HCEC 1CT (cell line): ENCODE measurements at places on chromosomes 6 and 20.

DNA sequence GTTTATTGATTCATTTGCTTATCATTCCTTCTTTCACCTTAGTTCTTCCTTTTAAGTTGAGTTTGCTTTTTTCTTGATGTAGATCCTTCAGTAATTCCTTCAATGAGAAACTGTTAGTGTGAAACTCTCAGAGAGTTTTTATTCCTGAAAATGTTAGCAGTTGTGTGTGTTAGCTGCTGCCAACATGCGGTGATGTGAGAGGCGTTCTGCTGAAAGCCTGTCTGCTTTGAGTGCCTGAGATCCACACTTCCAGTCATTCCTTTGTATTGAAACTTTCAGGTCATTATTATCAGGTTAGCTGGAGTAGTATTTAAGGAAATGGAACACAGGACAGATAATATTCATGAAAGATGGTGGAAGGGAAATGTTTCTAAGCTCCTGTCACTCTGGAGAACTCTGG is 70.0 kb upstream of the SUPT3H start:
- DNase-seq = no peak

DNA sequence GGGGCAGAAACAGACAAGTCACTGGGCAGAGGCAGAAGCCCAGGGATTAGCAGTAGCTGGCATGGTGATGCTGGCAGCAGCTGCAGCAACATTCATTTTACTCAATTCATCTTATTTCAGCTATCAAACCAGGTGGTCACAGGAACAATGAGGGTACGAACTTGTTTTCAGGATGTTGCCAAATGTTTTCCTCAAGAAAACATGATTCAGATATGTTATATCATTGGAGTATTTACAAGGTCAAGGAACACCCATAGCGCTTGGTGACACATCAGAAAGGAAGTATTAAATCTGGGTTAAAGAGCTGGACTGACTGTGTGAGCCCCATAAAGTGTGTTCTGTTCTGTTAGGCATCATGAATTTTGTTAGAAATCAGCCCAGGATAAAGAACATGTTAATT is 456.9 kb upstream of the ID4 start:
- DNase-seq = no peak

DNA sequence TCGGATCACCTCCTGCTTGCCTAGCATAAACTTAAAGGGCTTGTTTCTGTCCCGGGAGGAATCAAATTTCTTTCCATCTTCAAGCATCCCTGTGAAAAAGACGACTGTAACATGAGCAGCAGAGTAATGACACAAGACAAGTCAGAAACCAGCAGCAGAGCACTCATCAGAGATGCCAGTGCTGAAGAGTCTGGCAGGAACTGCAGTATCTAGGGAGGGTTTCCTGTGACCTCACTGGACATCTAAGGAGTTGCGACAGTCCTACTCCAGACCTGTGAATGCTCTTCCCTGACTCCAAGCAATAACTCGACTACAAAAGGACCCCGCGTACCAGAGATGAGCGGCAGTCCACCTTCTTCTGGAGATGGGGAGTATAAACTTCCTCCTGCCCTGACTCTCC is 17.3 kb downstream of the FKBP1A start:
- peak; percentile 72 for DNase-seq

- DNase-seq = peak; percentile 100
Observed at GRCh38 chr20:45779011-45779915, 12.4 kb downstream of the WFDC3 start.

DNA sequence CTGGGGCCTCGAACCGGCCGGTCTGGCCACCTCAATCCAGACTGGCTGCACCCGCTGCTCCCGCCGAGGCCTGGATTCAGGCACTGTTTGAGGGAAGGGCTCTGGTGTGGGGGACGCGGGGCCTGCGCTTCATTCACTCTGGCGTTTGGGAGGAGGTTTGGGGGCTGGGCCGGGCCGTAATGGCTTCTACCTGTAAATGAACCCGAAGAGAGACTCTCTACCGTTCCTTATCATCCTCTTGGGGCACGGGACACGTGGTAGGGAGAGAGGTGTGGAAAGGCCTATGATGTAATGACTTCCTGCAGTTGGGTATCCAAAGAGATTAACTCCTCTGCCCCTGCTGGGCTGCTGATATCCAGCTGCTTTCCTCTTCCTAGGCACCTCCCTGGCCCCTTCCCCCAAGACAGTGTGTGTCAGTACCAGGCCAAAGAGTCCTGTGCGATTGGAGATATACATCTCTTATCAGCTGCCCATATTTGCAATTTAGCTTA is 1.8 kb downstream of the FOXO3 start:
- DNase-seq = peak; percentile 83

DNA sequence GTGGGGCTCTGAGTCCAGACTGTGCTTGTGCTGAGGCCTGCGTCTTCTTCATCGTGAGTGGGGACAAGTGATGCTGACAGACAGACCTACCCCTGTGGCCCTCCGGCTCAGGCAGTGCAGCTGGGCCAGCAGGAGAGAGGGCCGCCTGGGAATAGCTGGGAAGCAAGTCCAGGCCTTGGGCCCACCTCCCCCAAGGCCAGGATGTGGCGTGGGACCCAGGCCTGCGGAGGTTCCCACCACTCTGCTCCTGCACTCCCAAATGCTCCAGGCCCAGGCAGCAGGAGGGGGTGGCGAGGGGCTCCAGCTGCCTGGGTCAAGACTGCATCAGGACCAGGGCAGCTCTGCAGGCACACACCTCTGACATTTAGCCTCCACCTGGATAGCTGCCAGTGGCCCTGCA is 38.3 kb downstream of the DAAM2 start:
- DNase-seq = no peak

- DNase-seq = peak; percentile 59
Observed at GRCh38 chr6:72616406-72617015, 5.4 kb upstream of the KCNQ5 start.

- DNase-seq = no peak
Observed at GRCh38 chr6:108403236-108403635, 108.4 kb downstream of the AFG1L start.

GRCh38 chr6:158069800-158070195 is 88.1 kb downstream of the SYNJ2 start:
- peak; percentile 21 for DNase-seq
